ENCODE measurements at places on chromosomes 7 and 10. TPM values are rescaled to one million over a fixed set of nuclear protein-coding genes. Genes with fewer than 3 reads are reported as not detected.

DNA sequence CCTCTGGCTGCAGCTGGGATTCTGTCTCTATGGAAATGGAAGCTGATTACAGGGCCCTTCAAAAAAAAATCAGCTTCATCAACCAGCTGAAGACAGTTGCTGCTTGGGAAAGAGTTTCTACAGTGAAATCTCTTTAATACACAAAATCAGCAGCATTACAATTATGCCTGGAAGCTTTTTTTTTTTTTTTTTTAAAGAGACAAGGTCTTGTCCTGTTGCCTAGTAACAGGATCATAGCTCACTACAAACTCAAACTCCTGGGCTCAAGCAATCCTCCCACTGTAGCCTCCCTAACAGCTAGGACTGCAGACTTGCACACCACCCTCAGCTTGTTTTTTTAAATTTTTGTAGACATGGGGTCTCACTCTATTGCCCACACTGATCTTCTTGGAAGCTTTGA, 94.5 kb downstream of the OR13A1 start:
- H3K4me3 ChIP-seq: no peak overlapping the region
- no peak for DNase-seq
- H3K36me3 ChIP-seq: no peaks in the 10 kb centered on the region
- no peaks in the 10 kb centered on the region for H3K4me1 ChIP-seq

DNA sequence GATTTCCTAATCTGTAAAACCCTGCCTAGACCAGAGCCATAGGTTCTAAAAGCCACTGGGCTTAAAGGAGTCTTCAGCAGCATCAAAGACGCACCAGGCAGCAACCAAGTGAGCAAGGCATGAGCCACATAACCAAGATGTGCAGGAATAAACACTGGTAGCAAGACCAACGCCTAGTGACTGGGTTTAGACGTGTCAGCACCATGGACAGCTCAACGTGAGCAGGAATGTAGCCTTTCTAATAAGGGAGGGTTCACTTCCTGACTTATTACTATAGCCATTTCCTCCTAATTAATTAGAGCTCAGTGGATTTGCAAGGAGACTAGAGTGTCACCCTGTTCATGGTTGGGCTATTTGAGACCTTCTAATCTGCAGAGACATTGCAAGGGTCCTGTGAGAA, 223.7 kb downstream of the LHFPL3 start:
- no peak overlapping the region for H3K27ac ChIP-seq
- H3K27me3 ChIP-seq: no peaks in the 10 kb centered on the region
- DNase-seq: no peak
- no peak overlapping the region for H3K4me3 ChIP-seq
- H3K4me1 ChIP-seq: no peaks in the 10 kb centered on the region

GRCh38 chr10:14564268-14564744, 210.4 kb downstream of the FAM107B start:
- H3K27me3 ChIP-seq: no peaks in the 10 kb centered on the region
- H3K27ac ChIP-seq: peak overlapping the region; percentile 47
- H3K36me3 ChIP-seq: peaks cover 15% of the 10 kb centered on the region
- DNase-seq: no peak
- peaks cover 49% of the 10 kb centered on the region for H3K4me1 ChIP-seq

- peaks cover 72% of the 10 kb centered on the region for H3K27me3 ChIP-seq
- H3K27ac ChIP-seq: no peak overlapping the region
- H3K4me3 ChIP-seq: peak overlapping the region; percentile 45
- peaks cover 40% of the 10 kb centered on the region for H3K4me1 ChIP-seq
- no peak for DNase-seq
Observed at GRCh38 chr7:101164071-101164840, 1.1 kb downstream of the VGF start.

DNA sequence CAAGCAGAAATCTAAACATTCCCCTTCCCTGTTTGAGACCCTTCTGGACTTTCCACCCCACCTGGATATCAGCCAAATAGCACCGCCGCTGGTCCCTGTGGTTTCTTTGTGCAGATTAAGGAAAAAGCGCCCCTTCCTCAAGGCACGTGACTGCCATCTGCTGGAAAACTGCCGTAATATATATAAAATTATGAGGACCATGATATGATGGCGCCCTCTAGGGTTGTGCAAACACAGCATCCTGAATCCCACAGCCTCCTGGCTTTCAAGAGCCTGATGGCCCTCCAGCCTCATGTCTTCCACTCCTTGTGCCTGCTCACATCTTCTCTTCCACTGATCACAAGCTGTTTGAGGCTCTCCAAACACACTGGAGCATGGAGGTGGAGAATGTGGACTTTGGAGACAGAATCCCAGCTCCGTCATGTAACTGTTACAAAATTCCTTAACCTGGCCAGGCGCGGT, 121.3 kb downstream of the MYL10 start:
- no peaks in the 10 kb centered on the region for H3K4me1 ChIP-seq
- H3K4me3 ChIP-seq: no peak overlapping the region
- H3K27me3 ChIP-seq: peaks cover 10% of the 10 kb centered on the region
- no peak for DNase-seq
- H3K27ac ChIP-seq: no peak overlapping the region

DNA sequence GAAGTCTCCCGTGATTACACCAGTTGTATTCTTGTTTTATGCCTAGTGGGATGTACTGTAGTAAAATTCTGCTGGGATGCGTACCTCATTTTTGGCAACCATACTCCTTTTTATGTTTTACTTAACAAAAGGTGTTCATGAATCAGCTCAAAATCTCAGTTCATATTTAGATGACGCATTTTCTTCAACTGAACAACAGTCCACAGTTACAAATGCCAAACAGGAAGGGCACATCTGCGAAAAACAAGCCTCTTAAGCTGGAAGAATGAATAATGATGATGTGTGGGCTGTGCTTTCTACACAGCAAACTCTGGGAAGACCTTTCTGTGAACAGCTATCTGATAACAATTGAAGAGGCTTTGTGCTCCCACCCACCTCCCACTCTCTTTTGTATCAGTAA, 68.4 kb upstream of the NRBF2 start:
- no peaks in the 10 kb centered on the region for H3K36me3 ChIP-seq
- H3K27ac ChIP-seq: no peak overlapping the region
- DNase-seq: no peak
- H3K27me3 ChIP-seq: no peaks in the 10 kb centered on the region
- H3K4me1 ChIP-seq: no peaks in the 10 kb centered on the region

DNA sequence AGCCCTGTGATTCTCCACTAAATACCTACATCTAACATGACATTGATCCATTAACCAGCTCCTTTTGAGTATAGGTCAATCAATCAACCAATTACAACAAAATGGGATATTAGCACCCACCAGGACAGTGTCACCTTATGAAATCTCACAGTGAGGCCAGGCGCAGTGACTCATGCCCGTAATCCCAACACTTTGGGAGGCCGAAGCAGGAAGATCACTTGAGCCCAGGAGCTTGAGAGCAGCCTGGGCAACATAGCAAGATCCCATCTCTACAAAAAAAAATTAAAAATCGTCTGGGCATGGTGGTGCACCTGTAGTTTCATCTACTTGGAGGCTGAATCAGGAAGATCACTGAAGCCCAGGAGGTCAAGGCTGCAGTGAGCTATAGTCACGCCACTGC, 28.5 kb downstream of the SRRM3 start:
- no peak for DNase-seq
- H3K27me3 ChIP-seq: peaks cover 54% of the 10 kb centered on the region

DNA sequence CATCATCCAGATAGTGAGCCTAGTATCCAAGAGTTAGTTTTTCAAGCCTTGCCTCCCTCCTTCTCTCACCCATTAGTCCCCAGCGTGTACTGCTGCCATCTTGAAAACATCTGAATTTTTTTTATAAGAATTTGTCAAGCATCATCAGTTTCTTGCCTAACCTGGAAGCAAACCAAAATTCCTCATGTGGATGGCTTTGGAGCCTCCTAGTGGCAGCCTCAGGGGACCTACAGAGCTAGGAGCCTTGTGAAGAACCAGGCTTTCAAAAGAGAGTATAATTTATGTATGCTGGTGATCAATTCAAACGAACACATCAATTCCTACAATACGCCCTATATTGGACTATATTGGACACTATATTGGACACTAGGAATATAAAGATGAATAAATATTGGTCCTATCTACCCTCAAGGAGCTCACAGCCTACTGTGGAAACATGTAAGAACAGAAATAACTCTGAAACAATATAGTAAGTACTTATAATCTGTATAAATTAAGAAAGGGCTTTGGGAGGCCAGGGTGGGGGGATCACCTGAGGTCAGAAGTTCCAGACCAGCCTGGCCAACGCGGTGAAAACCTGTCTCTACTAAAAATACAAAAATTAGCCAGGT, 63.4 kb downstream of the HPSE2 start:
- H3K4me1 ChIP-seq: no peaks in the 10 kb centered on the region
- no peaks in the 10 kb centered on the region for H3K36me3 ChIP-seq
- H3K27me3 ChIP-seq: no peaks in the 10 kb centered on the region
- DNase-seq: no peak

DNA sequence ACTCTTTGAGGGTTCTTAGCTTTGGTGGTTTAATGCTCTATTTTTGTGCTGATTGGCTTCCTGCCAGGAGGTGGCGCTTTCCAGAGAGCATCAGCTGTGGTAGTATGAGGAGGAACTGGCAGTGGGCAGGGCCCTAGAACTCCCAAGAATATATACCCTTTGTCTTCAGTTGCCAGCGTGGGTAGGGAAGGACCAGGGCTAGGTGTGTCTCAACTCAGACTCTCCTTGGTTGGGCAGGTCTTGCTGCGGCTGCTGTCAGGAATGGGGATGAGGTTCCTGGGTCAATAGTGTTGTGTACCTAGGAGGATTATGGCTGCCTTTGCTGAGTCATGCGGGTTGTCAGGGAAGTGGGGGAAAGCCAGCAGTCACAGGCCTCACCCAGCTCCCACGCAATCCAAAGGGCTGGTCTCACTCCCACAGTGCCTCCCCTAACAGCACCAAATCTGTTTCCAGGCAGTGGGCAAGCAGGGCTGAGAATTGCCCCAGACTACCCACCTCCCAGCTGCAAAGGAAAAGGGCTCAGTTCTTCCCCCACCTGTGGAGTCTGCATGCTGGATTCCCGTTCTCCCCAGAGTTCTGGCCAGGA, 191.5 kb downstream of the PHTF2 start:
- no peak overlapping the region for H3K27ac ChIP-seq
- H3K36me3 ChIP-seq: no peaks in the 10 kb centered on the region
- no peak for DNase-seq
- no peaks in the 10 kb centered on the region for H3K4me1 ChIP-seq
- no peak overlapping the region for H3K4me3 ChIP-seq

- peaks cover 49% of the 10 kb centered on the region for H3K4me1 ChIP-seq
- H3K27ac ChIP-seq: no peak overlapping the region
- DNase-seq: no peak
- no peaks in the 10 kb centered on the region for H3K27me3 ChIP-seq
- H3K4me3 ChIP-seq: no peak overlapping the region
Observed at GRCh38 chr10:95539560-95540284, 21.4 kb downstream of the SORBS1 start.

DNA sequence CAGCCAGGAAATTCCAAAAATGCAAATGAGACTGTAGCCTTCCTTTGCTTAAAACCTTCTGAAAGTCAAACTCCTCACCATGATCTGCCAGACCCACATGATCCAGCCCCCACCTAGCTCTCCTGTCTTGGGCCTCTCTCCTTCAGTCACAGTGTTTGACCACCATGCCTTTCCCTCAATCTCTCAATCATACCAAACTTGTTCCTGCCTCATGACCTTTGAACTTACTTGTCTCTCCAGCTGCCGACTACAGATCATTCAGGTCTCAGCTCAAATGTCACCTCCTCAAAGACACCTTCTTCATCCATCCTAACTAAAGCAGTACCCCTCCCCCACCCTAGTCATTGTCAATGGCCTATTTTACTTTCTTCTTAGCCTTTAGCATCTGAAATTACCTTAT, 9.3 kb upstream of the ADD3 start:
- DNase-seq: no peak
- H3K27me3 ChIP-seq: no peaks in the 10 kb centered on the region
- no peak overlapping the region for H3K27ac ChIP-seq
- H3K36me3 ChIP-seq: no peaks in the 10 kb centered on the region

GRCh38 chr10:103621783-103622125, 128.2 kb downstream of the NEURL1 start:
- no peak overlapping the region for H3K4me3 ChIP-seq
- peaks cover 27% of the 10 kb centered on the region for H3K4me1 ChIP-seq
- no peak for DNase-seq
- H3K36me3 ChIP-seq: peaks cover 72% of the 10 kb centered on the region
- no peak overlapping the region for H3K27ac ChIP-seq

- no peak overlapping the region for H3K4me3 ChIP-seq
- H3K36me3 ChIP-seq: no peaks in the 10 kb centered on the region
- no peaks in the 10 kb centered on the region for H3K4me1 ChIP-seq
- H3K27ac ChIP-seq: no peak overlapping the region
Observed at GRCh38 chr7:22372863-22373262, 15.9 kb upstream of the RAPGEF5 start.

GRCh38 chr7:66362136-66362535, 157.0 kb downstream of the TPST1 start:
- DNase-seq: no peak
- no peak overlapping the region for H3K4me3 ChIP-seq
- no peaks in the 10 kb centered on the region for H3K4me1 ChIP-seq
- H3K27me3 ChIP-seq: no peaks in the 10 kb centered on the region
- H3K36me3 ChIP-seq: peaks cover 3% of the 10 kb centered on the region

DNA sequence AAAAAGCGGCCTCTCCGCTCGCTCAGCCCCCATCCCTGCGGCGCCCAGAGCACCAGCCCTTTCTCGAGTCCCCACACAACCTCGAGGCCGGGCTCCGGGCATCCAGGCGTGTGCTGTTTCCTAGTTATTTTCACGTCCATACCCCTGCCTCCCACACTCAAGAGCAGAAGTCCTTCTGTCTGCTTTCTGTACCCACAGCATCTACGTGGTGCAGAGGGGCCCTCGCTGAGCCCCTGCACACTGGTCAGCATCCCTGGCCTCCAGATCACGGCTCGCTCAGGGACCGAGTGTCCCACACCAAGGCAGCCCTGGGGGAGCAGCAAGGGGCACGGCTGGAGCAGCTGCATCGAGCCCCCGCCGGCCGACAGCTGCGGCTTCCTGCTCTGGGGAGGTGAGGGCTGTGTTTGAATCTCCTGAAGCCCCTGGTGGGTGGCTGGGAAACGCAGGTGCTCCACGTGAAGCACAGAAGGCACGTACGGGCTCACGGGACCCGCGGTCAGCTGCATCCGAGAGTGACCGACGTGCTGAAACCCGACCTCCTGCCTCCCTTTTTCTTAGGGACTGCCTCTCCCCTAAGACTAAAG, 333.1 kb downstream of the DNAJB6 start:
- H3K4me3 ChIP-seq: no peak overlapping the region
- H3K27me3 ChIP-seq: peaks cover 22% of the 10 kb centered on the region
- DNase-seq: no peak
- no peaks in the 10 kb centered on the region for H3K4me1 ChIP-seq

Gene CALHM1
- total RNA-seq: 0.15 TPM

Gene PROSER2
- 18.0 TPM for total RNA-seq

Gene HYAL4
- total RNA-seq: not detected

Gene APBB1IP
- total RNA-seq: 36.8 TPM

Gene WNT2
- 9.0 TPM for total RNA-seq

Gene CPED1
- 38.6 TPM for total RNA-seq

All from lower lobe of right lung (tissue), 2 donors.